Neural crest cell (in vitro differentiated cells): ENCODE measurements at places on chromosomes 7 and 10.

DNA sequence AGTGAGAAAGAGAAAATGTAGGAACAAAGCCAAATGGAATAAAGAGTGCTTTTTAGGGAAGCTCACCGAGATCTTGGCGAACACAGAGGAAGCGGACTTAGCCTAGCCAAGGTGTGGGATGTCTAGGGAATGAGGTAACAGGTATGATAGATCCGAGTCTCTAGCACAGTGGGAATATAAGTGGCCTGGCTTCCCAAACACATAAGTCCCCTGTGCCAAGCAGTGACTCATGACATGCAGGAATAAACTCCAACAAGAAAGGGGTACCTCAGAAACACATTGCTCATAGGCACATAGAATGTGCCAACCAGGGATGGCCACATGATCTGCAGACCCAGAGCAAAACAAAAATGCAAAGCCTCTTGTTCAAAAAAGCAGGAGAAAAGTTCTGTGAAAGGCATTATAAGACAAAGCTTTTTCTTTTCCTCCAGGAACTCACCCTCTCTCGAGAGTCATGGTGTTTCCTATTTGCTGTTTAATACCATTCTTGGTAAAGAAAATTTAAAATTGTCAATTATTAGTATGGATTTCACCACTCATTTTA, 542.5 kb downstream of the GATA3 start:
- DNase-seq: no peak

- peak; percentile 73 for DNase-seq
Measured at GRCh38 chr7:96321658-96322372, at the start of gene SLC25A13. SLC25A13 (minus strand) TSS chr7:96322098; CDS start chr7:96321956, 142 bp downstream.

- DNase-seq: no peak
Measured at GRCh38 chr10:44278837-44279324, 106.0 kb downstream of the CXCL12 start.

GRCh38 chr7:66758950-66759628, 18.6 kb downstream of the RABGEF1 start:
- no peak for DNase-seq

GRCh38 chr10:98351831-98352402, 63.1 kb downstream of the PYROXD2 start:
- DNase-seq: no peak

DNA sequence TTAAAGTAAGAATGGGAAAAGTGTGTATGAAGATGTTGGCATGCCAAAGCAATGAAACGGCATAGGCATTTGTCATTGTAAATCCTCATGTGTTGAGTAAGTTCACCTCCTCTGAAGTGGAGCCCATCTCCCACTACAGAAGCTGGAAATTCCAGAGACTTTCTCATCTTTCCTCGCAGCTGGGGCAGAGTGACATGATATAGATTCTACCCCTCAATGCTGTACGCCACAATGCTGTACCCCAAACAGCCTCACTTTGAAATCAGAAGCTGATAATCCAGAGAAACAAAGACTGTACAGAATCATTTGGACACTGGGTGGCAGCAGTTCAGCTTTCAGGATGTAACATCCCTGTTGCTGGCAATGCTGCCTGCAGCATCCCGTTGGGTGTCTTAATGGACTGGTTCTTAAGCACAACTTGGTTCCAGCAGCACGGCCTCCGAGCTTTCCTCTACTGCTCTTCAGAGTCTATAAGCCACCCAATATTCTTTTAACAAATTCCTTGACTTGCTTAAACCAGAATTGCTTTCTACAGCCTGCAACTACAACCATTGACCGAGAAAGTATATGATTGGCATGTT, 18.8 kb downstream of the ZC3HAV1L start:
- DNase-seq: peak; percentile 47

- DNase-seq: no peak
Measured at GRCh38 chr10:69246036-69246435, 25.9 kb downstream of the HKDC1 start.

- DNase-seq: no peak
Measured at GRCh38 chr7:39085590-39086049, 107.9 kb downstream of the POU6F2 start.

DNA sequence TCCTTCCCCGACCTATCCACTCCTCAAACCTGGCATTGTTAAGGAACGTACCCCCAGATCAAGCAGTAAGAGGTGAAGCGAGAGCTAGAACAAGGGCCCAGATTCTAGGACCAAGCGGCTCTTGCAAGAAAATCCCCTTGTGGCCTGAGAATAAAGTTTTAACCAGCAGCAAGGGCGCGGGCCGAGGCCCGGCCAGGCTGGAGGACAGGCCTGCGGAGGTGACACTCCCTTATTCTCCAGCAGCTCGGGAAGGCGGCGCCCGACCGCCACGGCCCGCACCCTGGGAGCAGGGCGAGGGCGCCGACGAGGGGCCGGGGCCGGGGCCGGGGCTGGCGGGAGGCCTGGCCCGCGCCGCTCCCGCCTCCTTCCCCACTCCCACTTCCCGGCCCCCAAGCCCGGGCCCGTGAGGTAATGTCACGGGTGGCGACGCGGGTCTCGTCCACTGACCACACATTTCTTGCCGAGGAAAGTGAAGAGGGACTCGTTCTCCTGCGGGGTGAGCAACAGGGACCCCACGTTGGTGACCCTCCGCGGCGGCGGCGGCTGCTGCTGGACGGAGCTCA, 551 bp downstream of the WASL start:
- peak; percentile 18 for DNase-seq

DNA sequence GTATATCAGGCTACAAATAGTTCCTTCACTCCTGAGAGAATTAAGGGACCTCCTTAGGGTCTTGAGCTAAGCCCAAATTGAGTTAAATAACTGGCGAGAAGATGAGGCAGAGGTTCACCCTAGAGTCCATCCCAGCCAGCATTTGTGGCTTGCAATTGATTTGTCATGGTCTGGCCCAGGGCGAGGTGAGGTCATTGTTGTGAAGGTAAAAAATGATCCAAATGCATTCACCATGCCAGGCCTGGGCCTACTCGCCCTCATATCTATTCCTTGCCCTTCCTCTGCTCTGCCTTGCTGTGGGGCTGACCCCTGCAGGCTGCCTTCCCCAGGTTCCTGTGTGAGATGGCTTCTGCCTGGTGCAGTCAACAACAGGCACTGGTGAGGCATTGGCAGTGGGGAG, 207.2 kb downstream of the ZNF365 start:
- DNase-seq: no peak

- DNase-seq: no peak
Measured at GRCh38 chr7:81583882-81584533, 185.8 kb downstream of the HGF start.

DNA sequence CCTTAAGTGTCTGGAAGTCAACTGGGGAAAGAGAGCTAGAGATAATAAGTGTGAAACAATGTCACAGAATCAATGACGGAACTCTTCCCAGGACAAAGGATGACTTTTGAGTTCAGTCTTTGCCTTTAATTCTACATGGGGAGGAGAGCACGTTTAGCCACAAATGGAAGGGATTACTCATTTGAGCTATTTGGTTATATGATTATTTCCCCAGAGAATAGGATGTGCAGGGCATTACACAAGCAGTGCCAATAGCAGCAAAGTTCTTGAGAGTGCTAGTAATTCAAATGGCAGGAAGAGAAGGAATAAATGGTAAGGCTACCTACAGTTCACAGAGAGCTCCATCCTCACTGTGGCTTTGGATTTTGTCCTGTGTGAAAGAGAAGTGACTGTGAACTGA, 6.0 kb downstream of the EGFR start:
- DNase-seq: no peak

DNA sequence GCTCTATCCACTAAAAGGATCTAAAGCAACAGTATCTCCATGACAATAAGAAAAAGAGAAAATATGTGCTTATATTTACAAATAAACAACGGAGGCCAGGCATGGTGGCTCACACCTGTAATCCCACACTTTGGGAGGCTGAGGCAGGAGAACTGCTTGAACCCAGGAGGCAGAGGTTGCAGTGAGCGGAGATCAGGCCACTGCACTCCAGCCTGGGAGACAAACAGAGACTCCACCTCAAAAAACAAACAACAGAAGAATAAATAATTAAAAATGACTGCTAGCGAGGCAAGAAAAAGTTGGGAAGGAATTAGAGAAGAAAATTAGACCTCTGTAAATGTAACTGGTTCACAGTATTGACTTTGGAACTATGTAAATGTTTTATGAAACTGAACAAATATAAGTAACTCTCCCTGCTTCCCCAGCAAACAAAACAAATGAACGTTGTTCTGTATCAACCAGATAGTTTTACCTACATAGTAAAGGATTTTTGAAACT, 17.1 kb downstream of the TRIM24 start:
- DNase-seq: no peak
